Stimulated activated CD8-positive, alpha-beta memory T cell treated with anti-CD3 and anti-CD28 coated beads, Interleukin-4, amount 100 ng/mL, for 1 hour (primary cell): ENCODE measurements at places on chromosomes 7 and 10.

DNA sequence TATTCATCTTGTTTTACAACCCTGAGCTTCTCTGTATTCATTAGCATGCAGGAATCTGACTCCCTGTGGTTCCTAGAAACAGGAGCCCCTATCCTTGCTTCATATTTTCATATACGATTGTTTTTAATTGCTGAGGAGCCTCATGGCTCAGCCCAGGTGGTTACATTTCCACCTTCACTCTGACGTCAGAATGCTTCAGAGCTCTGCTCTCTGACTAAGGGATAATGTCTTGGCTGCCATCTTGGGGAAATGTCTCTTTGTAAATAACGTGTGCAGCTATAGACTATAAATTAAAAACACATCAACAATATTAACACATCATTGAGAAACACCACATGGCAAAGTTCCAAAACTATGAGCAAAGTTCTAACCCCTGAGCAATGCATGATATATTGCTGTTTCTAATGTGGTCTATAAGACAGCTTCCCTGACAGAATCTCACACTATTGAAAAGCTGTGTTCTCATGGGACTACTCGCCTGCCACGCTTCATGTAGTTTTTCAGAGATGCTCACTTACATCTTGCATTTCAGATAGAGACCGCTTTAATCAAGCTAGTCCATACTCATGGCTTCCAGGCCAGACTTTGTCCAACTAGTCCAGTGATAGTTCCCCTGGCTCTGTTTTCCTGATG, 227.0 kb downstream of the SORCS3 start:
- DNase-seq = no peak

- DNase-seq = no peak
Measured at GRCh38 chr7:141860207-141860606, 18.9 kb upstream of the PRSS37 start.

DNA sequence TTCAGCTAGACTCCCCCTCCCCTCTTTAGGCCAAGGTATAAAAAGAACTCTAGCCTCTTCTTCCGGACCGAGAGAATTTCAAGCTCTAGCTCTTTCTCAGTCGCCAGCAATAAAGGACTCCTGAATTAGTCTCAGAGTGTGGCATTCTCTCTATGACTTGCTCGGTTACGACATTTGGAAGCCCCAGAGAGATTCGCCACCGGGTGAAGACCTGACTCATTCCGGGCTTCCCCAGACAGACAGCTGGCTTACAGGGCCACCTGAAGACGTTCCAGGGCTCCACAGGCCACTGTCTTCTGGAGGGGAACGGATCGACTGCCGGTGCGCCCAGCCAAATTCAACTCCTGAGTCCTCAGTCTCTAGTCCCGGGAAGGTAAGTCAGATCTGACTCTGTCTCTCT, at the start of gene AKR1B15:
AKR1B15 (plus strand) TSS at position 234 of the 400 bp plus-strand sequence. CDS start 15,510 bp downstream, outside the sequence.
- DNase-seq = no peak

DNA sequence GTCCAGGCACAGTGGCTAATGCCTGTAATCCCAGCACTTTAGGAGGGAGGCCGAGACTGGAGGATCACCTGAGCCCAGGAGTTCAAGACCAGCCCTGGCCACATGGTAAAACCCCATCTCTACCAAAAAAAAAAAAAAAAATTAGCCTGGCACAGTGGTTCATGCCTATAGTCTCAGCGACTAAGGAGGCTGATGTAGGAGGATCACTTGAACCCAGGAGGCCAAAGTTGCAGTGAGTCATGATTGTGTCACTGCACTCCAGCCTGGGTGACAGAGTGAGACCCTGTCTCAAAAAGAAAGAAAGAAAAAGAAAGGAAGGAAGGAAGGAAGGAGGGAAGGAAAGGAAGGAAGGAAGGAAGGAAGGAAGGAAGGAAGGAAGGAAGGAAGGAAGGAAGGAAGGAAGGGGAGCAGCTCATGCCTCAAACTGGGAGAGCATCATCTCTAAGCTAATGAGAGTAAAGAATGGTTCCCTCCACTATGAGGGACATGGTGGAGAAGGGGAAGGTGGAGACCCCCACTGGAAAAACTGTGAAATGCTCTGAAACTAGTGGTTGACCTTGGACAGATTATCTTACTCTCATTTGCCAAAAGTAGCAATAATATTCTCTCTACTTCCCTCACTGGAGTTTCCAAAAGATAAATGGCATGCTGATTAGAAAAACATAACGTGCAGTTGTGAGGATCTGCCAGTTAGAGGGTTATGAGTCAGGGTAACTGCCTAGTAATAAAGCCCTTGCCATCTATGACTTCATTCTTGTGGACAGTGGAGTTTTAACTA, 16.8 kb downstream of the GIMAP5 start:
- no peak for DNase-seq

DNA sequence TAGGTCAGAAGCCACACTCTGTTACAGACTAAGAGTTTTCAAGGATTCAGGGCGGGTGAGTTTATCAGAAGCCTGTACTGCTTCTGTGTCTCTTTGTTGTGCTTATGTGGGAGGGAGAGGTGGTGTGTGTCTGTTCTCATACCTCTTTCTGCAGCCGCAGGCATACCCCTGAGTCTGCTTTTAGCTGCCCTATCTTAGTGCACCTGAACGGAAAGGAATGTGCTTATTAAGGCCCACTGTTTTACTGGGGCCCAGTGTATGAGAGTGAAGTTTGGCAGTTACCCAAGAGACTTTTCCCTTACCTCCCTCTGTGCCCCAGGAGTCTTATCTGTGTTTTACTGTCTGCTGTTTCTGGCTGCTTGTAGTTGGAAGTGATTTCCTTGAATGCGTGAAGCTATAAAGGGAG, 104.3 kb downstream of the TYW1 start:
- DNase-seq = no peak

GRCh38 chr10:77977934-77978333, 51.4 kb upstream of the DLG5 start:
- DNase-seq = no peak

GRCh38 chr7:157687845-157688532, 351.2 kb downstream of the DNAJB6 start:
- DNase-seq = no peak

- DNase-seq = no peak
Measured at GRCh38 chr10:35993591-35994515, 351.8 kb upstream of the FZD8 start.

GRCh38 chr7:77649716-77650349, 46.4 kb upstream of the RSBN1L start:
- DNase-seq = no peak

DNA sequence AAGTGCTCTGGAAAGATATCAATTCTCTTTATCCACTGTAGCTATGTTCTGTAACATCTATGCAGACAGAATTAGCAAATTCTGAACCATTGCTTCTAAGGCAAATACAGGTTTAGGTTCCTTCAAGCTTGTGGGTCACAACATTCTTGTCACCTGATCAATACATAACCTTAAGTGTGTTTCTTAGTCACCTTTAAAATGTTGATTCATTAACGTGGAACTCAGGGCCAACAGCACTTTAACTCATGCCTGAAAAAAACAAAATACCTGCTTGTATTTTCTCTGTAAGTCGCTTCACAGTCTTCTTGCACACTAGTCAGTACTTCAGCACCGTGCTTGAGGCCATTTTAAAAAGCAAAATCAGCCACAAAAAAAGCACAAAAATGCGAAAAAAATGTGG, 35.2 kb upstream of the TRIL start:
- no peak for DNase-seq

DNA sequence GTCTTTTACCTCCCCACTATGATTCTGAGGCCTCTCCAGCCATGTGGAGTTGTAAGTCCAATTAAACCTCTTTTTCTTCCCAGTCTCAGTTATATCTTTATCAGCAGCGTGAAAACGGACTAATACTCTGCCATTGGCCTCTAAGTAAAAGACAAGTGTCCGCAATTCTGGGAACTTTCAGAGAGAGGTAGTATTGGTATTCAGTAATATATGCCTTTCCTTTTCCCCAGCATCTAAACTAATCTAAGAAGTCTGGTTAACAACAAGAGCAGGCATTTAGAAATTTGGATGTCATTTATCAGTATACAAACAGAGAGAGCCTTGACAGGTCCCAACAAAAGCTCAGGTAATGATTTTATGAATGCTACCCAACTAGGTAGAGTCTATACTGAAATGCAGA, 95.2 kb downstream of the ATE1 start:
- DNase-seq = no peak

GRCh38 chr10:10914144-10914543, 103.5 kb upstream of the CELF2 start:
- DNase-seq = no peak
